ENCODE measurements at places on chromosomes 1 and 21.

DNA sequence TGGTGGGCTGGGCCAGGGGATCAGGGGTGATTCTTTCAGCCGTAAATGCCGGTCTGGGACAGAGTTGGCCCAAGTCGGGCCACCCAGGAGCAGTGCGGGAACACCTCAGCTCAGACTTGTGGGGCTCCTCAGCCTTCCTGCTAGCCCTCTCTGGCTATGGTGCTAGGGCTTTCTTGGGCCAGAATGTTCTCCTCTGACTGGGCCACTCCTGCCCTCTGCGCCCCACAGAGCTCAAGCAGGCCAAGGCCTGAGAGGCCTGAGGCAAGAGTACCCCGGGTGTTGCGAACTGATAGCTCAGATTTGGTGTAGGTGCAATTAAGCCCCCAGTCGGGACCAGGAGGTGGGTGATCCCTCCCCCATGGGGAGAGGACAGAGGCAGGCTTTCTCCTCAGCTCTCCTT lies 51.8 kb downstream of the LGR6 start:
- no peak for DNase-seq

- no peak for DNase-seq
Observed at GRCh38 chr1:111062081-111062480, 77.8 kb downstream of the DRAM2 start.

DNA sequence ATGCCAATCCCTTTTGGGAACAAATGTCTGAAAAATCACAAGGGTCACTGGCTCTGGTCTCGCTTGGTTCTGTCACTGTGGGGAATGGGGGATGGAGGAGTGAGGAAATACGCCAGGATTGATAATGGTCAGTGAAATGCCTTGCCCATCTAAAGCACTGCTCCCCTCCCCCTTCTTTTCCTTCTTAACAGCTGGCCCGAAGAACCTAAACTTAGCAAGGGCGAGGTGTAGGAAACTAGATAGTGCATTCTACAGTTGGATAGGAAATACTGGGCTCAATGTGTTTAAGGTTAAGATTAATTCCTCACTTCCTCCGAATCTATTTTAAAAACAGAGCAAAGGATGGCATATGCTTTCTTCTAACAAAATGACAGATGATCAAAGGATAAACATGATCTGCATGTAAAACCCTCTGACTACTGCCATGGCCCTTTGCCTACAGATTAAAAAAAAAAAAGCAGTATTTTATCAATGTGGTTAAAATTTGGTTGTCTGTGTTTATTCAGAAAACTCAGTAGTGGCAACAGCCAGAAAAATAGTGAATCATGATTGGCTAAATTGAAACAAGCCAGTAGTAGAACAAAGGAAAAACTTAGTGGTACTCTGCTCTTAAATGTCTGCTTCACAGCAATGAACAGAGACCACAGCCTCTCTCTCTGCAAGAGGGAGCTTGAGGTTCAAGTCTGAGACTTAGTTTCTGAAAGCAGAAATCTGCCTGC lies 86.1 kb upstream of the VAV3 start:
- DNase-seq = no peak

- DNase-seq = no peak
Observed at GRCh38 chr1:210625715-210626114, 297.0 kb downstream of the HHAT start.

- DNase-seq = no peak
Observed at GRCh38 chr21:40769231-40769630, 77.7 kb downstream of the DSCAM start.

- DNase-seq = no peak
Observed at GRCh38 chr1:38009088-38009840, 3.3 kb upstream of the UTP11 start.

DNA sequence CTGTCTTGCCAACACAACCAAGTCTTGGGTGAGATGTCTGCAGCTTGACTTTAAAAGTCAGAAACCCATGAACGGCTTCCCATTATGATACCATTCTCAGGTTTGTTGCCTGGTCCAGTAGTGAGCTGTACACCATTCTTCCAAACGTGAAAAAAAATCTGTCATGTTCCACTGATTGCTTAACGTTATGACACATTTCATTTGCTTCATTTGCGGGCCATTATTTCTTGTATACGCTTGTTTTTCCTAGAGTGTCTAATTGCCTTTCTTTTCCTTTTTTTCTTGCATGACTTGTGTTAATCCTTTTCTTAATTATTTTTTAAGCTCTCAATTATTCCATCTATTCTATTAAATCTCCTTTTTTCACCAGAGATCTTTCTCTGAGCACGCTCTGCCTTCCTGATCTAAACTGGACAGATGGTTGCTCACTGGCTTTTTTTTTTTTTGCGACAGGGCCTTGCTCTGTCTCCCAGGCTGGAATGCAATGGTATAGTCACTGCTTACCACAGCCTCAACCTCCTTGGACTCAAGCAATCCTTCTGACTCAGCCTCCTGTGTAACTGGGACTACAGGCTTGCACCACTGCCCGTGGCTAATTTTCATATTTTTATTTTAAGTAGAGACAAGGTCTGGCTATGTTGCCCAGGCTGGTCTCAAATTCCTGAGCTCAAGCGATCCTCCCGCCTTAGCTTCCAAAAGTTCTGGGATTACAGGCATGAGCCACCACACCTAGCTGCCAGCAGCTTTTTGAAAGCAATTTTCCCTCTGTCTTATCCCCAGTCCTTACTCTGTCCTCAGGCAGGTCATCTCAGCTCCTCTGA lies 31.7 kb upstream of the CAMTA1 start:
- no peak for DNase-seq

DNA sequence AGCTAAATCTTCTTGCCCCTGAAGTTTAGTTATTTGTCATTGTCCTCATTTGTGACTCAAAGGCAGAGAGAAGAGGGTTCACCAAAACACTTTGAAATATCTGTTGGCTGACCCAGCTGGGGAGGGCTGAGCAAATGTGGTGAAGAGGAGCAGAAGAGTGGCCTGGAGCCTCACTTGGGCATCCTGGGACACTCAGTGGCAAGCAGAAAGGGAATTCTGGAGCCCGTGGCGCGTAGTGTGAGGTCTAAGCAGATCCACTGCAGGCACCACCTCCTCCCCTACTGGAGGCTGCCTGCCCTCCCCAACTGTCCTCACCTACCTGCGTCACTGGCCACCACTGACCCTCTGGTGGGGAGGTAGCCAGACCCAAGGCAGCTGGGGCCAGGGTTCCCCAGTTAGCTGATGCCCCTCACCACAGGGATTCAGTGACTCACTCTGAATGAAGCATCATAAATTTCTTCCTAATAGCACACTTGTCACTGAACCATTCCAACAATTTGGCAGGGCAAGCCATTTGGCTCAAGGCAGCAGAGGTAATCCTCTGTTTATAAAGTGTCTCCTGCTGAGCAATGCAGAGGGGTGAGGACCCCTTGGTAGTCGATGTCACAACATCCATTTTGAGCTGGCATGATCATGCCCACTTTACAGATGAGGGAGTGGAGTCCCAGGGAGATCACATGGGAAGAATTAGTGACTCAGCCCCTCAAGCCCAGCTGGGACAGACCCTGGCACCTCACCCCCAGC lies 80.3 kb downstream of the NENF start:
- no peak for DNase-seq

DNA sequence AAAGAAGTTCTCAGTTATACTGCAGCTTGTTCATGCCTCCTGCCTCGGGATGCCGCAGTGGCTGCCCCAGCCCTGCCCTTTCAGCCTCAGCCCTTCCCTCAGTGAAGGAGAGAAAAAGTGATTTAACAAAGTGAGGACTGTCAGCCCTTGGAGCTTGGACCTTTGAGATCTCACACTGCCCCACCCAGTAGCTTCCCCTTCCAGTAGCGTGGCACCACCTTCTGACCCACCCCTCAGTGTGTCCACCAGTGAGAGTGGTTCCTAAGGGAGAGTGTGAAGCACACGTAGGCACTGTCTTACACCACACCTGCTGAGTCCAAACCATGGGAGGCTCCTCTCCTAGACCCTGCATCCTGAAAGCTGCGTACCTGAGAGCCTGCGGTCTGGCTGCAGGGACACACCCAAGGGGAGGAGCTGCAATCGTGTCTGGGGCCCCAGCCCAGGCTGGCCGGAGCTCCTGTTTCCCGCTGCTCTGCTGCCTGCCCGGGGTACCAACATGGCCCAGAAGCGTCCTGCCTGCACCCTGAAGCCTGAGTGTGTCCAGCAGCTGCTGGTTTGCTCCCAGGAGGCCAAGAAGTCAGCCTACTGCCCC lies at the start of gene CDA:
Gene CDA (plus strand): TSS at position 464 of the 592 bp plus-strand sequence. CDS start 33 bp downstream, at position 497.
- no peak for DNase-seq

All from ureter (tissue), 1 donor.